ENCODE measurements at places on chromosomes 3 and 15.

DNA sequence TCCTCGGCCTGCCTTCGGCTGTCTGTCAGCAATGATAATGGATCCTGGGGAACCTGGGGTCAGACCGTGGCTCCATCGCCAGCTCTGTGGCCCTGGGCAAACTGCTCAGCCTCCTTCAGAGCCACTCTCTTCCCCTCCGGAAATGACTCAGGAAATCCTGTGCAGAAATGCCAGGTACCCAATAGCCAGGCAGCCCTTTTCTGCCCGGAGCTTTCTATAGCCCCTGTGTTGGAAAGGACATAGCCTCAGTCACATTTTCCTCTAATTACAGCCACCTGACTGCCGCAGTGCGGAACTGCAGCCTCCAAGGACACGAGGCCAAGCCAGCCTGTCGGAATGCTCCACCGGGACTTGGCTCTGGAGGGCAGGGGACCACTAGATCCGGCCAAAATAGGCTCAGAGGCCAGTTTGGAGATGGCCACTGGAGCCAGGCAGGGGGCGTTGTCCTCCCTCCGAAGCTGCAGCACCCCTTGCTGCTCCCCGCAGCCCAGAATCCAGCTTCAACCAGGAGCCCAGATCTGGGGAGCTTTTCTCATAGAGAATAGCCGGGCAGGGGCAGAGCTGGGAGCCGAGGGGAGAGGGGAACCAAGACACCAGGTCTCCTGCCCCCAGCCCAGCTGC is 11.6 kb upstream of the ZXDC start:
- no peak for DNase-seq

DNA sequence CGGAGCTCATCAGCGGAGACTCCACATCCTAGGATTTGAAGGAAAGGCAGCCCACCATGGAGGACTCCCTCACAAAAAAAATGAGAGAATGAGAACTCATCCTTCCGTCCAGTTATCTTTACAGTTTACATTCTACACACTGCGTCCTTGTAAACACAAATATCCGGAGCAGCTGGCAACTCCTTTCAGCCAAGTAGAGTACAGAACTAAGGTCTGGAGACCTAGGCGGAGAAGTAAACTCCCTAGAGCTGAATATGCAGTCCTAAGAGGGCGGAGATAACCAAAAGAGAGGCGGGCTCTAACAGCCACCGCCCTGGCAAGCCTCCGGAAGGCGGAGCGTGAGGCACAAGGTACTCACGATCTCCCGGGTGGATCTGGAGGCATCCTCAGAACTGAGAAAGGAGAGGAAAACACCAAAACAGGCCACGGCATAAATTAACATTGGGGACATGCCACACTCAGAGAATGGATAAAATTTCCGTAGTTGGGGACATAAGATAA is 924 bp upstream of the SIN3A start:
- peak; percentile 69 for DNase-seq

- no peak for DNase-seq
These were observed 188.3 kb upstream of the CTDSPL start for GRCh38 chr3:37673401-37673800.

GRCh38 chr3:167718582-167718981 is 16.1 kb downstream of the PDCD10 start:
- DNase-seq = no peak

GRCh38 chr3:13417166-13417947 is 2.8 kb downstream of the NUP210 start:
- DNase-seq = peak; percentile 47

DNA sequence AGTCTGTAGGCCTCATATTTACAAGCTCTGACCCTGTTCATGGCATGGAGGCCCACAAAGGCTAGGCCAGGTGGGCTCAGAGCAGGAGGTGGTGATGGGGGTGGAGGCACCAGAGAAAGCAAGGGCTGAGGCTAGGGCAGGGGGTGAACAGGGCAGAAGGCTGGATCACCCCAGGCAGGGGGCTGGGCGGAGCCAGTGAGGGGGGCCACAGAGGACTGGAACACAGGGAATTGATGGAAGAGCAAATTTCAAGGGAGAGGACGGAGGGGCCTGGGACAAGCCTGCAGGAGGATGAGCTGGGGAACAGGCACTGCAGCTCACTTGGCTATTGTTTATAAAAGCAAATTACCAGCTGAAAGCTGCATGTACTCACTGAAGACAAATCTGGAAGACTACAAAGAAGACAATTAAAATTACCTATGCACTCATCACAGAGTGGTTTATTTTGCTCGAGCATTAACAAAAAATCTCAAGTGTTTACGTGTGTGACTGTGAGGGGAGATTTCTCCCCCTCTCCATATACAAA is 11.0 kb downstream of the TNFAIP8L3 start:
- DNase-seq = no peak

GRCh38 chr3:58629629-58630028 is 36.9 kb downstream of the FAM3D start:
- DNase-seq = no peak

DNA sequence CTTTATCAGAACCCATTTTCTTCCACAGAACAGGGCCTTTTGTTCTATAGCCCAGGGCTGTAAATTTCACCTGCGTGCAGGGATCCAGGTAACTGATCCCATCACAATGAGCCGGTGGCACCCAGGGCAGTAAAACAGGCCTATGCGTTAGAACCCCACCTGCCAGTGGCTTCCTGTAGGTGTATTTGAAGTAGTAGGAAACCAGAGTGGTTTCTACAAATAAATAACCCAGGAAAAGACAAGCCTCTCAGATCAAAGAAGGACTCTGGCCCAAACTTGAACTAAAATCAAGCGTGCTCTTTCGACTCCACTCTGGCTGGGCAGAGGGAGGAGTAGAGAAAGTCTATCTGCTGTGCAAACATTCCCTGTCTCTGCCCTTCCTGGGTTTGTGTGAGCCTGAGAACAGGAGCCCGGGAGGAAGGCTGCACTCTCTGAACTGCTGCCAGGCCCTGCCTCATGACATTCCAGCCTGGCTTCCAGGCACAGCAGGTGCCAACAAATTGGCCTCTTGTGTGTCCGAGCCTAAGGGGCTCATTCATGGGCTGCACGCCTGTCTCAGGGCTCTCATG is 77.7 kb downstream of the CEMIP start:
- DNase-seq = no peak

DNA sequence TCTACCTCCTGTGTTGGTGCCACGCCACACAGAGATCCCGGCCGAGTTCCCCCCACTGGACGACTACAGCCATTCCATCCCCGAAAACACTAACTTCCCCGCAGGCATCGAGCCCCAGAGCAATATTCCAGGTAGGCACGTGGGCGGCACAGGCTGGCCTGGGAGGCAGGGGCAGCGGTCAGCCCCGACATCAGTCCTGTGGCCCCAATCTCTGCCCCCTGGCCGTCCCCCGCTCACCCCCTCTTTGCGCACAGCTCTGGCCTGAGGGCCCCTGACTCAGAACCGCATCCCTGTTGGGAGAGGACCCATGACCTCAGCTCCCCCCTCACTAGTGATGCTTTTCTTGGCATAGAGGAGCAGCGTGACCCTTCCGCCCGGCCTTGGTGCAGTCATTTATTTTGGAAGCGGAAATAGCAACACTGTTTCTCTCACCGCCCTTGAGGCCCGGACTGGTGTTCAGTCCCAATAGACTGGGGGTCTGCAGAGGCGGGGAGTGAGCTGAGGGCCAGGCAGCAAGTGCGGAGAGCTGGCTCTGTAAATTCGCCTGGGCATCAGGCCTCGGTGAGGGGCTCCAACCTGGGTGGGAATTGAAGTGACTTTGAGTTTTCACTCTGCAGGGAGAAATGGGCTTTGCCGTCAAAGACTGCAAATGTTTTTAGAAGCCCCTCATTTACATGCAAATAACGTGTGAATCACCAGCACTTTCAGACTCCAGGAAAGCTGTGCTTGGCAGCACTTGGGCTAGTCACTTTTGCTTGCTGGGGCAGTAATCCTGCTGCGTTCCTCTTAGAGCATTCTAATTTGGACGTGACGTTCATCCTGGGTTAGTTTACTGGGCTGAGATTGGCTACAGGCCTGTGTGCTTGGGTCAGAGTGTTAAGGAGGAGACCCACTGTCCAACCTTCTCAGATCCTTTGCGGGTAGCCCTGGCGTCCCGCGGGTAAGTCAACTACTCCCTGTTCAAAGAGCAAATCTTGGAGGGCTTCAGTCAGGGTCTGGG is 88.9 kb downstream of the AAGAB start:
- DNase-seq = no peak

- DNase-seq = no peak
These were observed 358.3 kb downstream of the SHQ1 start for GRCh38 chr3:72489901-72490300.

GRCh38 chr15:57297163-57297593 is 79.1 kb upstream of the CGNL1 start:
- DNase-seq = no peak

DNA sequence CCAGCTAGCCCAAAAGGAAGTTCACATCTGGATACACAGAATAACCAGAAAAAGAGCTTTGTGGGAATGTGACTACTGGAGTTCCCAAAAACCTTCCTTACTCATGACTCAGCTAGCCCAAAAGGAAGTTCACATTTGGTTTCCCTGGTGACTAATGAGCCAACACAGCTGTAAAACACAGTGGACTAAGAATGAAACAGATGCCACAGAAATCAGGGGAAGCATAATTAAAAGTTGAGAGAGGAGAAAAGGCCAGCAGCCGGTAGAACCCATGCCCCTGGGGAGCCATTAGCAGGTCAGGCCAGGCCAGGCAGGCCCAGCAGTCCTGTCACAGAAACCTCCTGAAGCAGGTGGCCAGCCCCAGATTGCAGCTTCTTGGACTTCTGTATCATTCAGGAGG is 130.3 kb downstream of the GHSR start:
- DNase-seq = no peak

DNA sequence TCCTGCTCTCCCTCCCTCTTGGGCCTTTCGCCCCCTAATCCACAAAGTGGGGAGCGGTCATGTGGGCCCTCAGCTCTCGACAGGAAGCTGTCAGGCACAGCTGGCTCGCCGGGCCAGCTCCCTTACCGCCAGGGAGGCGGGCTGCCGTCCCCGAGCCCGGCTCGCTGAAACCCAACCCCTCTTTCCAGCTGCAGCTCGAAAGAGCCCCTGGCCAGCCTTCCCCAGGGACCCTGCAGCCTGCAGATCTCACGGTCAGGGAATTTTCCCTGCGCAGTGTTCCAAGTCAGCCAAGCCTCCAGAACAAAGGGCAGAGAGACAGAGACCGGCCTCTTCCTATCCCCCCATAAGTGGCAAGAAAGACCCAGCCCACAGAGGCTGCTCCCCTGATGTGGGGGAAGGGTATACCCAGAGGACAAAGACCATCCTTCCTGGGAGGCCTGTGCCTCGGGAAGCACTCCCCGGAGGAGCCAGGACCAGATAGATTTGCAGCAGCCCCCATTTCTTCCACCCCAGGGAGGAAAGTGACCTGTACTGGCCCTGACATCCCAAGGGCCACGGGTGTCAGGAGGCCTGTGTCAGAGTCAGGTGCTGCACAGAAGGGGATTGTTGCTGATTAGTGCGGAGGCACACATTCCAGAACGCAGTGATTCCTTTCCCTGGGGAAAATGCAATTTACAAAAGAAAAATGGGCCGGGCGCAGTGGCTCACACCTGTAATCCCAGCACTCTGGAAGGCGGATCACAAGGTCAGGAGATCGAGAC is 32.6 kb downstream of the MAGEF1 start:
- DNase-seq = no peak

DNA sequence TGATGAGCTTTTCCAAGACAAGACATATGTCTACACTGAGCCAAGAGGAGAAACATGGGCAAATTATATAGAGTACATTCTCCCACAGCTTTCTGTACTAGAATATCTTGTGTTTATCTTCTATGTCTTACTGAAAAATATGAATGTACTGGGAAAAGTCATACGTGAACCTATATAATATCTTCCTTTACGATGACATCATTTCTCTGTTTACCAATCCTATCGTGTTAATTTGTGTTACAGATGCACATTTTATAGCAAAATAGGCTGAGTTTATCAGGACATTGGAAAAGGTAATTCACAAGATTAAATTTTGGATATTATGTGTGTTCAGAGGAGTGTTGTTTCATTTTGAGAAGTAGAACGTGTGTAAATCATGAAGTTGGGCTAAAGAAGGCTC is 452.5 kb upstream of the THRB start:
- no peak for DNase-seq

DNA sequence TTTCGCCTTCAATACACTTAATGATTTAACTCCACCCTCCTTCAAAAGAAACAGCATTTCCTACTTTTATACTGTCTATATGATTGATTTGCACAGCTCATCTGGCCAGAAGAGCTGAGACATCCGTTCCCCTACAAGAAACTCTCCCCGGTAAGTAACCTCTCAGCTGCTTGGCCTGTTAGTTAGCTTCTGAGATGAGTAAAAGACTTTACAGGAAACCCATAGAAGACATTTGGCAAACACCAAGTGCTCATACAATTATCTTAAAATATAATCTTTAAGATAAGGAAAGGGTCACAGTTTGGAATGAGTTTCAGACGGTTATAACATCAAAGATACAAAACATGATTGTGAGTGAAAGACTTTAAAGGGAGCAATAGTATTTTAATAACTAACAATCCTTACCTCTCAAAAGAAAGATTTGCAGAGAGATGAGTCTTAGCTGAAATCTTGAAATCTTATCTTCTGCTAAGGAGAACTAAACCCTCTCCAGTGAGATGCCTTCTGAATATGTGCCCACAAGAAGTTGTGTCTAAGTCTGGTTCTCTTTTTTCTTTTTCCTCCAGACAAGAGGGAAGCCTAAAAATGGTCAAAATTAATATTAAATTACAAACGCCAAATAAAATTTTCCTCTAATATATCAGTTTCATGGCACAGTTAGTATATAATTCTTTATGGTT is at the start of gene CCR5:
Gene CCR5 (plus strand): TSS at position 108 of the 680 bp plus-strand sequence. CDS start 1,957 bp downstream, outside the sequence.
- DNase-seq = no peak

- no peak for DNase-seq
These were observed 277.3 kb upstream of the NR2F2 start for GRCh38 chr15:96053031-96053780.

- no peak for DNase-seq
These were observed 255.9 kb downstream of the NFKBIZ start for GRCh38 chr3:102105193-102105592.

GRCh38 chr3:182500289-182500688 is 293.0 kb upstream of the ATP11B start:
- DNase-seq = no peak

GRCh38 chr3:107218864-107219269 is 158.4 kb upstream of the CCDC54 start:
- no peak for DNase-seq

DNA sequence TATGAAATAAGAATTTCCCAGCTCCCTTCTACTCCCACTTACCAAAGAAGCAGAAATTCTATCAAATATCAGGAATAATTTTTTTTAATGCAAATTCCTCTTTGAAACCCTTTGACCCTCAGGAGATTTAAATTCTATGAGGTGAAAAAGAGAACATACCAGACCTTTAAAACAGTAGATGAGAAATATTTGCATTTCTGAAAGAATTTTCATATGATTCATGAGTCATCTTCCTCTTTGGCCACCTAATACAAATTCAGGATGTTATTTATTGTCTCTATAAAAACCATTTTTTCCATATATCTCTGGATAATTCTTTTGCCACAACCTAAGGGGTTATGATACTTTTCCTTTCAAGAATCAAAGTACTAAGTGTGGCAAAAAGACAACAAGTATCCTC is 67.3 kb upstream of the ST3GAL6 start:
- DNase-seq = no peak

- no peak for DNase-seq
These were observed 48.7 kb upstream of the IREB2 start for GRCh38 chr15:78389322-78389721.

- no peak for DNase-seq
These were observed 11.2 kb downstream of the C3orf52 start for GRCh38 chr3:112097378-112097777.

Measured in natural killer cell (primary cell).